Foreskin melanocyte (primary cell): ENCODE measurements at places on chromosomes 11 and 22.

- no peak for DNase-seq
Observed at GRCh38 chr22:43274595-43275240, 68.5 kb downstream of the SCUBE1 start.

GRCh38 chr22:44244265-44244822, 63.6 kb downstream of the PARVG start:
- DNase-seq: no peak

DNA sequence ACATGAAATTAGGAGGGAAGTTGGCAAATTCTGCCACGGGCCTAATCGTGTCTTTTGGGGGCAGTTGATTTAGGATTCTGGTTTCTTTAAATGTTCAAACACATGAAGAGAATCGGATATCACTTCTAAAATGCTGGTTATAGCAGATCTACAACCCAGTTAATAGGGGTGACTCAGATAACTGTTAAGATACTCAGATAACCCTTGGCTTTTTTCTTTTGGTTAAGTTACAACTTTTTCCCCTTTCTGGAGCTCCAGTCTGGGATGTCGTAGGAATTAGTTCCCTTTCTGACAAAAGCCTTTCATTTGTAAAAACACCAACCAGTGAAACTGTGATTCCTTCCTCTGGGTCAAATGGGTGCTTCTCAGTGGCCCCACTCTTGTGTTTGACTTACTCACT, 976 bp downstream of the DEPDC7 start:
- no peak for DNase-seq

DNA sequence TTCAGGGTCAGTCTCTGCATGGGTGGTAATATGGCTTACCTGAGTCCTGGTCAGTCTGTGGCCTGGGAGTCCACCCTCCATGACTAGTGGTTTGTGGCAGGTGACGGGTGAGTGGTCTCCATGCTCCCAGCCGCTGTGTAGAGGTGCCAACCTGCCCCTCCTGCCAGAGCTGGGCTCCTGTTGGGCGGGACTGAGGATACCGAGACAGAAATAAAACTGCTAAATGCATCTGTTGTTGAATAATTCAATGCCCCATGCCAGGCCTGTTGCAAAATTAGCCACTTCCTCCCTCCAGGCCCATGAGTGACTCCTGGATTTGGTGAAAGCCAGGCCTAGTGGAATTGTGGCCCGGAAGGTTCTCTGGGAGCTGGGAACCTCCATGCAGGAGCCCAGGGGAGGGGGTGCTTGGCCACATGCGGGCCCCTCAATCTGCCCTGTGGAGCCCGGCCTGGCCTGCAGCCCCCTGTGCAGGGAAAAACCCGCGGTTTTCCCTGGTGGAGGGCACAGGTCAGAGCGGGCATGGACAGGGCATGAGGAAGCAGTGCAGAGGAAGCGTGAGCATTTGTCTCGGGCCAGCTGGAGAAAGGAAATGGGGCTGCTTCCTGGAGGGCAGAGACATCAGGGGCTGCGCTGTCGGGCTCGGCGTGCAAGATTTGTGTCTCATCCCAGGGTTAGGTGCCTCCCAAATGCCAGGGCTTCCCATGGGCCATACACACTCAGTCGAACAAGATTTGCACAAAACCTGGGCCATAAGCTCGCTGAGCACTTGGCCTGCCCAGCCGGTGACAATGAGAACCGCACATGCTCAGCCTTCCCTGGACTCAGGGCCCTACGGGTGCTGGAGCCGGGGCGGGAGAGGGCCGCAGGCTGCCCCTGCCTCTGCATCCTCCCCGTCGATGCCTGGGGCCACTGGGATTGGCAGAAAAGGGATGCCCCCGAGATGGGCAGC, 66.9 kb downstream of the KCNQ1 start:
- DNase-seq: no peak

DNA sequence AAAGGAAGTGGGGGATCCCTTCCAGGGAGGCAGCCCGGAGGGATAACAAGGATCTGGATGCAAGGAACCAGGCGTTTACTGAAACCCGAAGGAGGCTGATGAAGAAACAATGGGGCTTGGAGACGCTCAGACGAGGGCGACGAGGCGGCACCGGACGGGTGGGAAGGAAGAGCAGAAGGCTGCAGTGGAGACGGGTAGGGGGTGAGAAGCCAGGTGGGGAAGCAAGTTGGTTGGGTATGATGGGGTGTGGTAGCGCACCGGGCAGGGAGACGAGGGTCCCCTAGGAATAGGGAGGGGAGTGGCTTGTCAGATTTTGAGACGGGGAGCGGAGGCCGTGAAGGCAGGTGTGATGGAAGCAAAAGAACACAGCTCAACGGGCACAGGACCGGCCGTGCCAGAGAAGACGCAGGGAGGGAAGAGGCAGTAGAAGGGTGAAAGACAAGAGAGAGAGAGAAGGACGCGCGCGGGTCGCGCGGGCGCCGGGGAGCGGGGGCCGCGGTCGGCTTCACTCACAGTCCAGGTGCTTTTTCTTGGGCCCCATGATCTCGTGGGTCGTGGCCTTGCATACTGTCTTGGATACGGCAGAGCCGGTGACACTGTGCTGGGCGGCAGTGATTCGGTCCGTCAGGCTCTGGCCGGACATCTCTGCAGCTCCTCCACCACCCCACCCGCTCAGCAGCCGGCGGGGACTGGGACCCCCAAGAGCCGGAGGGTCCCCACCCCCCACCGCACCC, 579 bp downstream of the PICALM start:
- no peak for DNase-seq

DNA sequence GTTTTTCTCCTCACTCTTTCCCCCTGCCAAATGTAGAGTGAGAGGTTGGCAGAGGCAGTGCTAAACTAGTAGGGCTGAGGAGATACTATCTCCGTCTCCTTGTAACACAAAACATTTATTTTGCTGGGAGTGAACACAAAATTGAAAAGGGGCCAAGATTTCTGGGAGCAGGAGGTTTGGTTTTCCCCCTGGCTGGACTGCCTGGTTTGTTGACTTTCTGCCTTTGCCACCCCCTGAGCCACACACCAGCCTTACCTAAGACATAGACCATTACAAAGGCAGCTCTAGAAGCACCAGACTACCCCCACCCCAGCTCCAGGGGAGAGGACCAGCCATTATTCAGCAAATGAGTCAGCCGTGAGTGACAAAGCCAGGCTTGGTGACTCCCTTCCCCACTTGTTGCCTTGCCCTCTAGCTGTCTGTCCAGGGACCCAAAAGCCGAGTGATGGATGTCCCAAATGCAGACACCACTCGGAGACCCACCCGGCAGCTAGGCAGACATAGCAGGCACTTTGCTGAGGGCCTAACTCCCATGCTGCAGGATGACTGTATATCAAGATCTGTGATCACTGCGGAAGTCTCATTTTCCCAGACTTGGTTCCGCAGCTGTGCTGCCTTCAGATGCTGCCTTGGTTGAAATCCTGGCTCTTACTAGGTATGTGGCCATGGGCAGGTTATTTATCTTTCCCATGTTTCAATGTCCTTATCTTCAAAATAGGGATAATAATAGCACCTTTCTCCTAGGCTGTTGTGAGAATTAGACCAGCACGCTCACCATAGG, 17.7 kb upstream of the CDON start:
- no peak for DNase-seq

- no peak for DNase-seq
Observed at GRCh38 chr11:115670538-115671205, 166.5 kb upstream of the CADM1 start.

GRCh38 chr22:31451709-31452571, 37.7 kb downstream of the EIF4ENIF1 start:
- peak; percentile 29 for DNase-seq

DNA sequence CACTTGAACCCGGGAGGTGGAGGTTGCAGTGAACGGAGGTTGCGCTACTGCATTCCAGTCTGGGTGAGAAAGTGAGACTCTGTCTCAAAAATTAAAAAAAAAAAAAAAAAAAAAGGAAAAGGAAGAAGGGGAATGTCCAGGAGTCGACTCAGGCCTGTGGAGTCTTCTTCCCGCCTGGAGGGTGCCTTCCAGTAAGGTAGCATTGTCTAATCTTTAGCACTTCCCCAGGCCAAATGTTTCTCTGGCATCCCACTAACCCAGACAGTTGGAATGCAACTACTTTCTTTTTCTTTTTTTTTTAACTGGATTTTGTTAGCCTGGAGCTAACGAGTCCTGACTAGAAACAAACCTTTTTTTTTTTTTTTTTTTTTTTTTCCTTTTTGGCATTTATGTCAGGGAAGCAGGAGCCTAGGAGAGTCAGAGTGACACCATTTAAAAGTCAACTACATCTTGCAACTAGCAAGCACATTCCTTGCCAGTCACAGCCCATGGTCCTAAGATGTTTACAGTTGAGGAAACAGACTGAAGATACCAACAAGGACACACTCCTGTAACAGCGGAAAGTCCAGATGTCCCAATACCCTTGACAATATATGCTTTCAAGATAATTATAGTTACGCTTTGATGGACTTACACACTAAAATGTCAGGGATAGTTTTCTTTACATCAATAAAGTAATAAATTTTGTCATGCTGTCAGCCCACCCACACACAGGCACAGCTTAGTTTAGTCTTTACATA, 10.6 kb downstream of the PLET1 start:
- DNase-seq: no peak

DNA sequence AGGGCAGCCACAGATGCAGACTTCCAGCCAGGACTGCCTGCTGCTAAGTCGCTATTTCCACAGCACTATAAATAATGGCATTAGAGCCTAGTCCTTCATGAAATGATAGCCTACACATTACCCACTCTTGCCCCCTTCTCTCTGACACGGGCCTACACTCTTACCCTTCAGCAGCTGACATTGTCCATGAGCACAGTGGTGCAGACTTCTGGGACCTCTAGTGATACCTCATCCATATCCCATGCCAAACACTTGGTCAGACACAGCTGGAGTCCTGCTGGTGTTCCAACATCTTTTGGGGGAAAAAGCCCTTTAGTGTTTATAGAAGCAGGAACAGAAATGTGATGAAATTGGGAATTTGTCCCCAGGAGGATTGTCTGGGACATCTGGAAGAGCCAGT, 43.4 kb upstream of the RAB1B start:
- no peak for DNase-seq

DNA sequence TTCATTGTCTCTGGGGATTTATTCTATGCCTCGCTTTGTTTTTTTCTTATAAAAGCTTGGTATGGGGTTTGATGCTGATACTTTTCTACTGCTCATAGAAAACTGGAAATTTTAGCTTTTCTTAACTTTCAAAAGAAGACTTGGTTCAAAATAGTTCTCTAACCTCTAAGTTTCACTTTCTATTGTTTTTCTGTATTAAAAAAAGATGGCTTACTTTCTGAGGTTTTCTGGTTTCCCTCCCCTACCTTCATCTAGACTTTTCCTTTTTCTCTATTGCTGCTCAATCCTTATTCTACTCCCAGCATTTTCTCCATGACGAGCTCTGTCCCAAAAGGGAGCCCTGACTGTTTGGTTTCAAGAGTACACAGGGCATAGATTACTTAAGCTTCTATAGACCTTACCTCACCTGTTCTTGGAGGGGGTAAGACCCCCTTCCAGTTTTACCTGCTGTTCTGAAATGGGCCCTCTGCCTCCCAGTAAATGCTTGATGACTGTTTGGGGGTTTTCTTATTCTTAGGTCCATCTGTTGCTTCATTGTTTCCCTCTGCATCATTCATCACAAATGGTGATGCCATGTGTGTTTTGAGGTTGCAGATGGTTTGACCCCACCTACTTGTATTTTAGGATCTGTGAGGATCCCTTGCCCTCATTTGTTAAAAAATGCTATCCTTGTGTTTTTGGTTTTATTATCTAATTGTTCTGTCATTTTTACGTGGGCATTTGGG, 29.5 kb downstream of the DNHD1 start:
- no peak for DNase-seq

GRCh38 chr11:67090717-67091116, 28.3 kb upstream of the KDM2A start:
- no peak for DNase-seq

DNA sequence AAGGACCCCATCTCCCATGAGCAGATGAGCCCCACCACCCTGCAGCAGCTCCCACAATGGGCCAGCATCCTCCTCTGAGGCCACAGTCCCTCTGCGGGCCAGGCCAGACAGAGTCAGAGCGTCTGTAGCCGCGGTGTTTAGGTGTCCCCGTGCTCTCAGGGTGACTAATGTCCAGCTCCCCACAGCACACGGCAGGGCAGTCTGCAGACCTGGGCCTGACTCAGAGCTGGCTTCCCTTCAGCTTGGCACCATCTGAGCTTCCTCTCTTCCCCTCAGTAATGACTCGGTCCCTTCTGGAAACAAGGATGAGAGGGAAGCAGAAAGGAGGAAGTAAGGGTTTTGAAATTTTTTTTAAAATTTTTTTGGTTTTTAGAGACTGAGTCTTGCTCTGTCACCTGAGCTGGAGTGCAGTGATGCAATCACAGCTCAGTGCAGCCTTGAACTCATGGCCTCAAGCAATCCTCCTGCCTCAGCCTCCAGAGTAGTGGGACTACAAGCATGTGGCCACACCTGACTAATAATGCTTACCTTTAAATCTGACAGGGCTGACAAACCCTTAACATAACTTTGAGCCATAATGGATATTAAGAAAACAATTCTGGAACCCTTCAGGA, 28.5 kb downstream of the LRRC74B start:
- DNase-seq: no peak

GRCh38 chr11:29564486-29564885, 452.3 kb downstream of the KCNA4 start:
- peak; percentile 52 for DNase-seq

GRCh38 chr11:79458709-79459108, 17.9 kb upstream of the TENM4 start:
- DNase-seq: no peak

GRCh38 chr22:46068593-46069491, 81.5 kb upstream of the PPARA start:
- no peak for DNase-seq
